Cerebellar nuclear complex (tissue), 1 donor: ENCODE measurements at places on chromosomes 2 and 18.

DNA sequence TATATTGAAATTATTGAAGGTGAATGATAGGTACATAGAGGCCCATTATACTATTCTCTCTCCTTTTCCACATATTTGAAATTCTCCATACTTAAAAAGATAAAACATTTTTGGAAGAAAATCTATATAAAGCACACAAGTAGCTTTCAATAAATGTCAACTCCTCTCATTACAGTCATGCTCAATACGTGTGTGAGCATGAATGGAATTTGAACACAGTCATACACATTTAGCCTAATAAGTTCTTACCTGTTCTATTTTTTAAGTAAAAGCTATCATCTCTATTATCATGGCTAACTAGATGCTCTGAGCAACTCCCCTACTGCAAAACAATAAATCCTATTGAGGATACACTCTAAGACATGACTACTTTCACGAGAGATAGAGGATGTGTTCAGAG lies 41.9 kb upstream of the SPATS2L start:
- no peak for DNase-seq

DNA sequence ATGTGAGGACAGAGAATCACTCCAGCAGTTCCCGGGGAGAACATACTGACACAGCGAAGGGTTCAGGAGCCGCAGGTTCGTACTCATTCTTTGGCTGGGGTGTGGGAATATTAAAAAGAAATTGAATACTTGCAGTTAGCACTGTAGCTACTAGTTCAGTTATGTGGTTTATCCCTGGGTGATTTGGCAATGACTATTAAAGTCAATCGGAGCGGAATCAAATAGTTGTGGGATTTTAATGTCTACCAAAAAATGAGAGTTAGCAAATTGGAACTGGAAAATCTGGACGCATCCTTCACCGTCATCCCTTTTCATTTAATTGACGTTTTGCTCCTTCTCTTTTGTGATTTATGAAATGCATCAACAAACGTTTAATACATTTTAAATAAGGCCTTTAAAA lies 50.8 kb downstream of the GBX2 start:
- no peak for DNase-seq

- no peak for DNase-seq
Observed at GRCh38 chr2:28521663-28522062, 25.8 kb downstream of the PLB1 start.

GRCh38 chr2:30230497-30231211 lies 680 bp upstream of the LBH start:
- no peak for DNase-seq
